ENCODE measurements at places on chromosomes 7 and 10.

GRCh38 chr10:121437596-121437995 is 160.6 kb downstream of the FGFR2 start:
- no peak for DNase-seq

DNA sequence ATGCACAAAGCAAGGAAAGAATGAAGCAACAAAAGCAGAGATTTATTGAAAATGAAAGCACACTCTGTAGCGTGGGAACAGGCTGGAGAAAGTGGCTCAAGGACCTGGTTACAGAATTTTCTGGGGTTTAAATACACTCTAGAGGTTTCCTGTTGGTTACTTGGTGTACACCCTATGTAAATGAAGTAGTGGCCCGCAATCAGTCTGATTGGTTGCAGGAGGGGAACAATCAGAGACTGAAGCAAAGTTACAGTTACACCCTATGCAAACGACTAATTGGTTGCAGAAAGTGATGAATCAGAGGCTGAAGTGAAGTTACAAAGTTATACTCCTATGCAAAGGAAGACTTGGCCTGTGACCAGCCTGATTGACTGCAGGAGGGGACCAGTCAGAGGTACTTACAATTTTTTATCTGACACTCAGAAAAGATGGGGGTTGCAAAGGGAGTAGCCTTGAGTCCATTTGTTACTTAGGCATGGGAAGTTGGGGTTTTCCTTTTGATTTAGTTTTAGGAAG is 3.6 kb upstream of the MTPN start:
- DNase-seq, result peak; percentile 32

DNA sequence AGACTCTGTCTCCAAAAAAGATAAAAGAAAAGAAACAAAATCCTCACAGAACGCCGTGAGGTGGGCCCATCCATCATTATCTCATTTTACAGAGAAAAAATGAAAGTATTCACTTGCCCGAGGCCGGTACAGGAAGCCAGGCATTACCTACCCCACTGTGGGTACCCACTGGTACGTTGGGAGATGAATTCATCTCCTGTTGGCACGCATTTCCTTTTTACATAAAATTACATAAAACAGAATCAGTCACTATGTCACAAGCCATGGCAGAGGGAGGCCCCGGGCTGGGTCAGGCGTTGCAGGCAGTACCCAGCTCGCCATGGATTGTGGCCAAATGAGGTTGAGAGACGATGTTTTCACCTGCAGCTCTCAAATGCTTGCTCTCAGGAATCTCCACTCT is 38.6 kb upstream of the TNRC18 start:
- no peak for DNase-seq

DNA sequence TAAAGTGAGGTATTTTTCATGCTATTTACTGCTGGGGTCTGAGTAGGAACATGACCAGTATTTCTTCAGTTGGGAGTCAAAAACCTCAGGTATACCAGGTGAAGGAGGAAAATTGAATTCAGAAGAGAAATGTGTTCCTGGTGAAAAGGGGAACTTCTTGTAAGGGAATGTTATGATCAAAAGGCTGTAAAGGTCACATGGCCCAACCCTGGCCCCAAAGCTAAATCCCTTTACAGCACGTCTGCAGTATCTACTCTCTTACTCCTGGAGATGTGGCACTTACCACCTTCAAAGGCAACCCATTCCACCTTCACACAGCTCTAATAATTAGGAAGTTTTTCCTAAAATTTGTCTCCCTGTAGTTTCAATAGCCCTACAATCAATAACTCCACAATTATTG is 15.2 kb downstream of the PIK3AP1 start:
- DNase-seq, result no peak

- no peak for DNase-seq
Measured at GRCh38 chr10:132868995-132869394, 73.4 kb downstream of the CFAP46 start.
